ENCODE measurements at places on chromosomes 3 and 15.

- no peak for DNase-seq
These were observed 1.9 kb upstream of the BLOC1S6 start for GRCh38 chr15:45585069-45585791.

DNA sequence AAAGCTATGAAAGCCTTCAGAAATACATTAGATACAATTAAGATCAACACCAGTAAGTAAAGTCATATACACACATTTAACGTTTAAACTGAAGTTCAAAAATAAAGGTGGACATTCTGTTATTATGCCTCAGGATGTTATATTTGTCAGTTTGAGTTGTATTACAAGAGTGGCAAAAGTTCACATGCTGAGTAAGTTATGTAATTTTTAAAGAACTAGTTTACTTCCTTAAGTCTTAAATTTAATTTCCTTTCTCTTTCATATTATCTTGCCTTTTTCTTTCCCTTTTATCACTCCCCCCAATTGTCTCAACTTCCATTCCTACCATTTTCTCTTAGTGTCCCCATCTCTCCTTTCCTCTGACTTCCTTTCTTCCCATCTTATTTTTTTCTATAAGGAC is 4.9 kb upstream of the GPR87 start:
- DNase-seq: no peak

DNA sequence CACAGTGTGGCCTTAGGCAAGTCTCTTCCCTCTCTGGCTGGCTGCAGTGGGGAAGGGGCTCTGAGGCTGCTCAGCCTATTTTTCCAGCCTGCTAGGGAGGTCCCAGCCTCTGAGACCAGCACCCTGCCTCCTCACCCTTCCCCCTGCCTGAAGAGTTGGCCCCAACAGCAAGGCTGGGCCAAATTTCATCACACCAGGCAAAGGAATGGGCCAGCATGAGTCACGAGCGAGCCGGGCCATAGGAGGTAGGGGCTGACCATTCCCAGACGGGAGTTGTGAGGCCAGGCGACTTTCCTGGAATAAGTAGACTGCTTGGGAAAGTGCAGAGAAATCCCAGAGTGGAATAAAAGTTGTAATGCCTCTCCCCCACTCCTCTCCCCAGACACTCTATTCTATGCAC is 5.7 kb upstream of the FBLN2 start:
- no peak for DNase-seq

- DNase-seq: no peak
These were observed 27.1 kb upstream of the LACTB start for GRCh38 chr15:63094495-63094931.

GRCh38 chr15:72838311-72838731 is 54.8 kb upstream of the ADPGK start:
- DNase-seq: no peak

- DNase-seq: no peak
These were observed 723.9 kb upstream of the ZNF385D start for GRCh38 chr3:22474706-22475445.

- no peak for DNase-seq
These were observed 34.1 kb upstream of the HES1 start for GRCh38 chr3:194101592-194102432.

GRCh38 chr3:153615863-153616262 is 453.8 kb downstream of the RAP2B start:
- DNase-seq: no peak

DNA sequence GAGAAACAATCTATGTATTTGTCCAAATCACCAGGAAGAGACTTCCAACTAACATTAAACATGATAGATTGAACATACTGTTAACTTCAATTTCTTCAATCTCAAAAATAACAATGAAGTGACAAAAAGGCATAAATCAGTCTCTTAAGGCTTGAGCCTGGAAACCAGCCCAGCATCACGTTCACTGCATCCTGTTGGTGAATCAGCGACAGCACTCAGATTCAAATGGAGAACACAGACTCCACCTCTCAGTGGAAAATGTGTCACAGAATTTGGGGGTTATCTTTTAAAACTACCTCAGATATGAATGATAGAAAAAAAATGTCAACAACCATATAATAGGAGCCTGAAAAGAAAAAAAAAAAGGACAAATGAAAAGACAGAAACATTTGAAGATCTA is 212.0 kb downstream of the MINAR1 start:
- DNase-seq: no peak

- no peak for DNase-seq
These were observed 103.4 kb downstream of the CHST2 start for GRCh38 chr3:143222981-143223380.

- peak; percentile 57 for DNase-seq
These were observed 94.5 kb upstream of the MYZAP start for GRCh38 chr15:57496946-57497869.

- no peak for DNase-seq
These were observed 356.3 kb downstream of the ZBTB20 start for GRCh38 chr3:114790752-114791151.

GRCh38 chr15:63034578-63034977 is 8.0 kb upstream of the TPM1 start:
- no peak for DNase-seq

DNA sequence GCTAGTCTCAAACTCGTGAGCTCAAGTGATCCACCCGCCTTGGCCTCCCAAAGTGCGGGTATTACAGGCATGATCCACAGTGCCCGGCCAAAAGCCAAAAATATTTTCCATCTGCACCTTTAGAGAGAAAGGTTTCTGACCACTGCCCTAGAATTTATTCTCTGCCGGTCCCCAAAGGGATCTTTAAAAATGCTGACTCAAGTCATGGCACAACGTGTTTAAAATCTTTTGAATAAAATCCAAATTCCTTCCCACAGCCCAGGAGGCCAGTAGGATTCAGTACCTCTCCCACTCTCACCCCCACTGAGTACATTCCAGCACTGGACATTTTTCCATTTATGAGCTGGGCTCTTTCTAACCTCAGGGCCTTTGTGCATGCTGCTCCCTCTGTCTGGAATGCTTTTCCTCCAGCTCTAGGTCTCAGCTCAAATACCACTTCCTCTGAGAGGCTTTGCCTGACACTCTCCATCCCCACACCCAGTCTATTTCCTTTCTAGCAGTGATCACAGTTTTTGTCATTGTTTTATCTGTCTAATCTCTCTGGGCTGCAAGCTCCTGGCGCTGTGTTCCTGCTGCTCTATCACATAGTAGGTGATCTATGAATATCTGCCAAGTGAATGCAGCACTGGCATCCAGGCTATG is 502.9 kb downstream of the SHQ1 start:
- DNase-seq: no peak

GRCh38 chr3:114893361-114893760 is 253.7 kb downstream of the ZBTB20 start:
- DNase-seq: no peak

DNA sequence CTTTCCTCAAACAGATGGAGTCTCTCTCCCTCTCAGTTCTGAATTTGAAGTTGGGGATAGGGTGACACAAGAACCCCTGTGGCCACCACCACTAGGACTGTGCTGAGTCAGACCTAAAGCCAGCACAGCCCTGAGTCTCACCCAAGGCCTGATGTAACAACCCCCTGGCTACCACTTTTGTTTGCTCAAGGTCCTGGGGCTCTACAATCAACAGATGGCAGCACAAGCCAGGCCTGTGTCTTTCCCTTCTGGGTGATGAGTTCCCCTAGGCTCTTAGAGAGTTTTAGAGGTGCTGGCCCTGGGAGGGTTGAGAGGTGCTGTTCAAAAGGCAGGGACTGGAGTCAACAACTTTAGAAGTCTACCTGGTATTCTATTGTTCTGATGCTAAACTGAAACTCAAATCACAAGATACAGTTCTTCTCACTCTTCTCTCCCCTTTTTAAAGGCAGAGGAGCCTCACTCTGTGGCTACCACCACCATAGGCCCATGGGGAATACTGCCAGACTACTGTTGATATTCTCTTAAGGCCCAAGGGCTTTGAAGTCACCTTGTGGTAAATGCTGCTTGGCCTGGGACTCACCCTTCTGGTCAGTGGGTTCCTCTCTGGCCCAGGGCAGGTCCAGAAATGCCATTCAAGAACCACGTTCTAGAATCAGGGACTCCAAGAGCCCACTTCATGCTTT is 6.5 kb downstream of the OR5K4 start:
- DNase-seq: no peak

- no peak for DNase-seq
These were observed 342.8 kb upstream of the ARPP21 start for GRCh38 chr3:35296533-35296932.

DNA sequence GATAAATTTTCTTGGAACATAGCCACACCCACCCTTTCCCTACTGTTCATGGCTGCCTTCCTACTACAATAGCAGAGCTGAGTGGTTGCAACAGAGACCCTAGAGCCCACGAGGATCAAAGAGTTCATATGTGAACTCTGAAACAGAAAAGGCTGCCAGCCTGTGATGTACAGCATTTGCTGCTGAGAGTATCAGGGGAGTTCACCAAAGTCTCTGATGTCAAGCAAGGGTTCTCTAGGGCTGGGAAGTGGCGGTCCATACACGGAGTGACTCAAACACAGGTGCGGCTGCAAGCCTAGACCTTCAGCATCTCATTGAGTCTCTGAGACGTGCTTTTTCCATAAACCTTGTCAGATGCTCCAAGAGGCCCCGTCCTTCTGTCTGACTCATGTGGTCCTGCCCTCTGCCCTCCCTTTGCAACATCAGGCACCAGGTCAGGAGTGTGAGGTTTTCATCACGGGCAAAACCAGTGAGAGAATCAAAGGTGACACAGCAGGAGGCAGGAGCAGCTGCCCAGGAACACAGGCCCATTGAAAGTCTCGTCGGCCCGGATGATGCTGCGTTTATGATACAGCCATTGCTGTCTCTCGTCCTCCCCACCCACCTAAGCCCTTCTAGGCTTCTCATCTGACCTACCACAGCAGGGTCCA is 42.9 kb downstream of the PCSK6 start:
- DNase-seq: no peak

- no peak for DNase-seq
These were observed 39.2 kb downstream of the SEMA3G start for GRCh38 chr3:52405601-52406110.

DNA sequence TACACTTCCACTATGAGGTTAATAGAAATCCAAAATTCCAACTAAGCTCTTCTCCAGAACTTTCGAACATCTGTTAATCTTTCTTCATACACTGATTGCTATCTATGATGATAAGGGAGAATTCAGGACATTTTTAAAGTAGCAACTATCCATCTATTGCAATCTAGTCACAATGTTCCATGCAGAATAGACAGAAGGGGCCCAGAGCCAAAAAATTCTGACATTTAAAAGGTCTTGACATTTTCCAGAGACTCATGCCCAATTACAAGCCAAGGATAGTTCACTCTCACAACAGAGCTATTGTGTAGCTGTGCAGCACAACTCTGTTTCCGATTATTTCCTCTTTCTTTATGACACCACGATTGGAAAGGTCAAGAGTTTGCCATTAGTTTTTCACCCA is 999.7 kb upstream of the ALCAM start:
- DNase-seq: no peak

DNA sequence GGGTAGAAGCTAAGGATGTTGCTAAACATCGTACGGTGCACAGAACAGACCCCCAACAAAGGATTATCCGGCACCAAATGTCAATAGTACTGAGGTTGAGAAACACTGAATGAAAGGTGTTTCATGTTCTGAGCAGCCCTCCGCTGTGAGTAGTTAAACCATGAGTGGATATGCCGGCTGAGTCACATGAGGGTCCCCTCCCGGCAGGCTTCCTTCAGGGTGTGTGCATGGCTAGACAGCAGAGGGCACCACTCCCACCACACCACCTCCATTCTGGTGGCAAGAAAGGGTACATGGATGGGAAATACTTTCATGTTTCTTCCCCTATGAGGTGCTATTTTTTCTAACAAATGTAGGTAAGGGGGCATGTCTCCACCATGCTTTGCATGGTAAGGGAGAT is 128.3 kb upstream of the SEMA6D start:
- no peak for DNase-seq

DNA sequence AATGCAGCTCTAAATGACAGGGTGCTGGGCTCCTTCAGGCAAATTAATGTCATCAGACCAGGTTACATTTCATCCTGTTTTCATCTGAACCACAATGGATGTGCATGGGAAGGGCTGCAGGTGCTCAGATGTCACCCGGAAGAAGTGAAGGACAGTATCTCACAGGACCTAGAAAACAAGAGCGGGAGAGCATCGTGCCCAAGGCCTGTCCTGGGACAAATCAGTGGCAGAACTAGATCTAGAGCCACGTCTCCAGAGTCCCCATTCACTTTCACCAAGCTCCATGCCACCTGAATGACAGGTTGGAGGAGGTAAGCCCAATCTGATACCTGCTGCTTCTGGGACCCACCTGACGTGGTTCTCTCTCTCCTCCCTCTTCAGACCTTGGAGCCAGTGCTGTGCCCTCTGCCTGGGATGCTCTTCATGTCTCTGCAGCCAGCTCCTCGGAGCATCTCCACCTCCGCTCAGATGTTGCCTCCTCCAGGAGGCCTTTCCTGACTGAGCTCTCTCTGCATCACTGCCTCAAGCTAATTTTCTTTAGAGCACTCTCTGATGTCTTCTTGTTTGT is 77.3 kb downstream of the CPN2 start:
- DNase-seq: no peak

- DNase-seq: no peak
These were observed 119.6 kb downstream of the FMN1 start for GRCh38 chr15:33074942-33075341.

DNA sequence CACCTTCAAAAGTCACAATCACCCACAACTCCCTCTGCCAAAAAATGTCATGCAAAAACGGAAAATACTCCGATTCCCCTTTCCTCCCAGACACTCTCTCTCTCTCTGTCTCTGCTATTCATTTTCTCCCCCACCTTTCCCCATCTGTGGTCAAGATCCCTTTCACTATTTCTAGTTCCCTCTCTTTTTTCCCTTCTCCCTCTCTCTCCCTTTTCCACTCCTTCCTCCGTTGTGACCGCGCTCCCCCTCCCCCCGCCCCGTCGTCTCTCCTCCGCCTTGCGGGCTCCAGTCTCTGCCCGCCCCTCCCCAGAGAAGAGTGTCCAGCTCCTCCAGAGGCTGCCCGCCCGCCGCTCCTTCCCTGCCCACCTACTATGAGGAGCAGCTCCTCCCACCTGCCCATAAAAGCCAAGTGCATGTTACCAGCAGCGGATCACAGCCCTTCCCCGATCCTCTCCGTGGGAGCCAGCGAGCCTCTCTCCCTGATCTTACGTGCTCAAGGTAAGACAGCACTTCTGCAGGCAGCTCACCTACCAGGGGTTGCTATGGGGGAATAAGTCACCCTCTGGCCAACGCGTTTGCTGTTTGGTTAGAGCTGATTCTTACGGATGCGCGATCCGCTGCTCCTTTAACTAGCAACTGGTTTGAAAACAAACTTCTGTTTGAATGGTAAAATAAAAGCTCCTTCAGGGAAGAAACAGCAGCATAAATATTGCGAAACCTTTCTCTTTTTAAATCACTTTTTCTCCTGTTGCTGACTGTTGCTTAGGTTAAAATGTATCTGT is at the start of gene COL8A1:
TSS of gene COL8A1 (plus strand) at position 428 of the 782 bp plus-strand sequence. CDS start 152,089 bp downstream, outside the sequence.
- DNase-seq: no peak

Data from NCI-H1105 (cell line).